Calu3 (cell line): ENCODE measurements at places on chromosomes 2 and 18.

DNA sequence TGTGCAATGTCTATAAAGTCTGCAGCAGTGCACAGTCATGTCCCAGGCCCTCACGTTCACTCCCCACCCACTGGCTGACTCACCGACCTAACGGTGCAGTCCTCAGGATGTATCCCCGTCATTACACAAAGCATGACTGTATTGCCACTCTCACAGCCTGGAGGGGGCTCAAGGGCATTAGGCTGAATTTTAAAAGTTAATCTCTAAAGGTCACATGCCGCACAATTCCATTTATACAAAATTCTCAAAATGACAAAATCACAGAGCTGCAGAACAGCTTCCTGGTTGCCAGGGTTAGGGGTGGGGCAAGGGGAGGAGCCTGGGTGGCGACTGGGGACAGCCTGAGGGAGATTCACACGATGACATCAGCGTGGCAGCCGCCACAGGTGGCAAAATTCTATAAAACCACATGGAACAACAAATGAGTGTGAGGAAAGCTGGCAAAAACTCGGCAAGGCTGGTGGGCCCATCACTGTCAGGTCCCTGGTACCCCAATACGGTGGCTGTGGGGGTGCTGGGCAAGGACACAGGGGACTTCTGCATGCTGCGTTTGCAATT lies 97.6 kb downstream of the NDUFA10 start:
- peaks cover 10% of the 10 kb centered on the region for H3K36me3 ChIP-seq
- H3K27me3 ChIP-seq: peaks cover 30% of the 10 kb centered on the region
- H3K4me1 ChIP-seq: peaks cover 7% of the 10 kb centered on the region
- peak; percentile 66 for DNase-seq
- H3K27ac ChIP-seq: no peak overlapping the region

GRCh38 chr18:4587204-4587603 lies 132.1 kb upstream of the DLGAP1 start:
- peaks cover 38% of the 10 kb centered on the region for H3K4me1 ChIP-seq
- no peaks in the 10 kb centered on the region for H3K27me3 ChIP-seq
- peak overlapping the region; percentile 100 for H3K27ac ChIP-seq
- peak overlapping the region; percentile 63 for H3K4me3 ChIP-seq
- peaks cover 12% of the 10 kb centered on the region for H3K36me3 ChIP-seq

- no peaks in the 10 kb centered on the region for H3K4me1 ChIP-seq
- no peak for DNase-seq
- H3K36me3 ChIP-seq: no peaks in the 10 kb centered on the region
- no peaks in the 10 kb centered on the region for H3K27me3 ChIP-seq
- H3K4me3 ChIP-seq: no peak overlapping the region
Observed at GRCh38 chr2:2464094-2464493, 133.0 kb upstream of the MYT1L start.

GRCh38 chr2:27828305-27828704 lies 56.8 kb downstream of the MRPL33 start:
- peaks cover 9% of the 10 kb centered on the region for H3K4me1 ChIP-seq
- no peak overlapping the region for H3K4me3 ChIP-seq
- H3K36me3 ChIP-seq: no peaks in the 10 kb centered on the region
- H3K27ac ChIP-seq: no peak overlapping the region
- DNase-seq: no peak
